Astrocyte of the spinal cord (primary cell): ENCODE measurements at places on chromosomes 11 and 22.

- no peak for DNase-seq
Observed at GRCh38 chr11:65398362-65398910, 12.0 kb downstream of the FRMD8 start.

GRCh38 chr22:20267441-20268278, 458 bp downstream of the RTN4R start:
- no peak for DNase-seq

GRCh38 chr11:121473064-121473777, 20.5 kb upstream of the SORL1-AS1 start:
- peak; percentile 32 for DNase-seq

- no peak for DNase-seq
Observed at GRCh38 chr11:122700666-122701065, 45.1 kb downstream of the UBASH3B start.

DNA sequence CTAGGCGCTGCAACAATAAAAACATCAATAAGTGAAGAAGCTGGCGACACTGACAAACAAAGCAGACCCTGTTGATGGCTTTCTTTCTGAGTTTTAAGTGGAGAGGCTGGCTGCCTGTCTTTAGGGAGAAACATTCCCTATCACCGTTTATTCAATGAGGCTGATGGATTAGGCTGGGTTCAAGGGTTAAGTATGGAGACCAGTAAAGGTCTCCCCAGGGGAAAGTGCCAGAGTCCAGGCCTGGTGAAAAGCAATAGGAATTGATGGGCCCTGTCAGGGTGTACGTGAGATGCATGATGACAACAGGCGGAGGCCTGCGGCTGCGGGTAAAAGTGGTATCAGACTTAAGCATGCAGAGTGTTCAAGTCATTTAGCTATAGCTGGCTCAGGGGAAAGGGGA, 102.6 kb downstream of the ALX4 start:
- no peak for DNase-seq

GRCh38 chr11:103488031-103488461, 378.8 kb downstream of the DYNC2H1 start:
- DNase-seq, result peak; percentile 53

- DNase-seq, result peak; percentile 100
Observed at GRCh38 chr11:26947379-26947844, 46.5 kb upstream of the FIBIN start.

- DNase-seq, result no peak
Observed at GRCh38 chr11:105553025-105553424, 56.8 kb upstream of the GRIA4 start.

DNA sequence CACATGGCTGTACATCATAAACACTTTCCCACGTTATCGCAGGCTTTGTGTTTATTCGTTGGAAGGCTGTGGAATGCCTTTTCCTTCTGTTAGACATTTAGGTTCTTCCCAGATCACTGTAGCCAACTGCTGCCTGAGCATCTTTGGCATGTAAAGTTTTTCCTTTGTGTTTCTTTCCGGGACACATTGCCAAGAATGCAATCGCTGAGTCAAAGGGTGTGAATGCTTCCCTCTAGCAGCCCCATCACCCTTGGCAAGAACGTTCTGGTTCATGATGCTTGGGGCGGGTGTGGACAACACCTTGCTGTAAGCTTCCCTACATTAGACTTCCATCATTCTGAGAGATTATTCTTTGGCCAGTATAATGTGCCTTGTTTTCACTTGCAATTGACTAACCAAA, 136.2 kb downstream of the OSBP2 start:
- peak; percentile 86 for DNase-seq

DNA sequence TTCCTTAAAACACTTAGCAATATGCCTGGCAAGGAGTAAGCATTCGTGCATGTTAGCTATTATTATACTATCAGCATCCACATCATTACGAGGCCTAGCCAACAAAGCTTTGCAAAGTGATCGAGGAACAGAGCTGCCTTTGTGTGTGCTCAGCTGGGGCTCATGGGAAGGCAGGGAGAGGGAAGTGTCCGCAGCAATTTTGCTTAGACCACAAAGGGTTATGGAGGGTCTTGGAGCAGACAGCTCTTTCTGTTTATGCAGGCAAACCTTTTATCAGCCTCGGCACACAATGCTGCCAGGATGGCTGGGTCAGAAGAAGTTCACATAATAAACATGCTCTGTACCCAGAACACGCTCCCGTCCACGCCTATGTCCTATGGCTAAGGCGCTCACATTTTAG, 10.9 kb upstream of the DKK3 start:
- DNase-seq, result peak; percentile 92

DNA sequence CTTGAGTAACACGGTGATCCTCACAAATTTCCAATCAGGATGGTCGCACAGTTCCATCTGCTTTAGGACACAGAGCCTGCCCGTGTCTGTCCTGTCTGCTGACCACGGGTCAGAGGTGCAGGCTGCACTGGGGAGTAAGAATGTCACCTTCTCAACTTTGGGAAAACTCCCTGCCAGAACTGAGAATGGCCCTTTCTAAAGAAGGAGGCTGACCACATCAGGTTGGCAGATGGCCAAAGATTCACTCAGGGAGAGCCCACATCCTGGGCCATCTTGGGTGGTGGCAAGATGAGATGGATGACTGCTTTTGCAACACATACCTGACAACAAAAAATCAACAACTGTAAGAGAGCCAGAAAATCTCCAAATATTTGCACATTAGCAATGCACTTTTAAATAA, 101.9 kb downstream of the IGLL1 start:
- no peak for DNase-seq

DNA sequence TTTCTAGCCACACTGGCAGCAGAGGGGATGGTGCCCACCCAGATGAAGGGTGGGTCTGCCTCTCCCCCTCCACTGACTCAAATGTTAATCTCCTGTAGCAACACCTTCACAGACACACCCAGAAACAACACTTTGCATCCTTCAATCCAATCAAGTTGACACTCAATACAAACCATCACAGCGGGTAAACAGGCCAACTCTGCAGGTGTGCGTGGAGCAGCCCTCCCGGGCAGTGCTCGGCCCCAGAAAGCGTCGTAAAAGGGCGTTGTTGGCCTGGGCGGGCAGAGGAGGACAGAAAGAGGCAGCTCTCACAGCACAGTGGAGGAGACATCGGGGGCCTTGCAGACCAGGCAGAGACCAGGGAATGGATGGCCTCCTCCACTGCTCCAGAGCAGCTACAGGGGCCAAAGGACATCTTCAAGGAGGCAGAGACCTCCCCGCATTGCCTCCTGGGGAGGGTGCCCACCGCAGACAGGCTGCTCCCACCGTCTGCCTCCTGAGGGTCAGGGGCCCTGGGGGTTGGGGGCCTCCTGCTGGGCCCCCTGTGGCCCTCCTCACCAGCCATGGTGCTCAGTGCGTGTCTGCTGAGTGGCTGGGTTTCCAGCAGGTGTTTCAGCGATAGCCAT, 56.1 kb upstream of the FADD start:
- DNase-seq, result no peak
